ENCODE measurements at places on chromosomes 6 and 20.
A peak's percentile ranks its signal among the peaks of the same experiment; 100 is the strongest.

GRCh38 chr20:11921321-11921720, 3.6 kb downstream of the BTBD3 start:
- no peak for DNase-seq

GRCh38 chr20:48298851-48299484, 513.7 kb upstream of the SULF2 start:
- peak; percentile 96 for DNase-seq

GRCh38 chr6:144338951-144339700, 54.0 kb downstream of the UTRN start:
- no peak for DNase-seq

DNA sequence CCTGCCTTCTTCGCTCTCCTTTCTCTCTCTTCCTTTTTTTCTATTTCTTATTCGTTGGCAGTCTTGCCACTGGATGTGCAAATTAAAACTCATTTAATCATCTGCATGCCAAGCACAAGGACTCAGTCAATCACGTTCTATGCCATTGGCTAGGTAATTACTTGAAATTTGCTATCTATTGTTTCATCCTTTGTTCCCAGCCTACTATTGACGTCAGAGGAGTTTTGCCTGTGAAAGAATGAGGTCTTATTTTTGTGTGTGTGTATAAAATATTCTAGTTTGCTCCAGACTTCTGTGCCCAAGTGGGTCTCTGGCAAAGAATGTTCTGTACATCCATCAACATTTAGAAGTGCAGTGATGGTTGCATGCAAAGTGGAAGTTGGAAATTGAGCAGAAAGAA, 132.3 kb upstream of the DOK5 start:
- no peak for DNase-seq

GRCh38 chr6:28349344-28349891, 329 bp upstream of the ZKSCAN3 start:
- no peak for DNase-seq

DNA sequence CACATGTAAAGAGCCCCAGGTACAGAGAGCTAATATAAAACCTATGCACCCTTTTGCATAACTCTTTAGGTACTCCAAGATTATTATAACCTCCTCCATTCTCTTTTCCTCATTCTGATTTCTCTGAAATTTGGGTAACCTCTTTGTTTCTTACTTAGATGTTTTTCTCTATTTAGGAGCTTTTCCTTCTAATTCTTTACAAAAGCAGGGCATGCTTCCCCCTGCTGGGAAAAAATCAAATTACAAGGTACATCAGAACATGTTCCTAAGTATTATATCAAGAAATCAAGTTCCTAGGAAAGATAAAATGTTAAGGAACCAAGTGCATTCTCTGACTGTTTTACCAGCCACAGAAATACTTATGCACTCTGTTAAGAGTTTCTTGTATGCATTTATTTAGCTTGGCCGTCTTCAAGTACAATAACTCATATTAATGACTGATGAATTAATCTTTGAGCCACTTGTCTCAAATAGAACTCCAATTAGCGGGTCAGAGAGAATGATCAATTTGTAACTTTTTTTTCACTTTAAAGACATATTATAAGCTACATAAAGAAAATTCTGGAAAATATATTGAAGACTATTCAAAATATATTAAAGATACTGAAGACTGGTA, 2.1 kb downstream of the KHDRBS2 start:
- DNase-seq, result peak; percentile 1

DNA sequence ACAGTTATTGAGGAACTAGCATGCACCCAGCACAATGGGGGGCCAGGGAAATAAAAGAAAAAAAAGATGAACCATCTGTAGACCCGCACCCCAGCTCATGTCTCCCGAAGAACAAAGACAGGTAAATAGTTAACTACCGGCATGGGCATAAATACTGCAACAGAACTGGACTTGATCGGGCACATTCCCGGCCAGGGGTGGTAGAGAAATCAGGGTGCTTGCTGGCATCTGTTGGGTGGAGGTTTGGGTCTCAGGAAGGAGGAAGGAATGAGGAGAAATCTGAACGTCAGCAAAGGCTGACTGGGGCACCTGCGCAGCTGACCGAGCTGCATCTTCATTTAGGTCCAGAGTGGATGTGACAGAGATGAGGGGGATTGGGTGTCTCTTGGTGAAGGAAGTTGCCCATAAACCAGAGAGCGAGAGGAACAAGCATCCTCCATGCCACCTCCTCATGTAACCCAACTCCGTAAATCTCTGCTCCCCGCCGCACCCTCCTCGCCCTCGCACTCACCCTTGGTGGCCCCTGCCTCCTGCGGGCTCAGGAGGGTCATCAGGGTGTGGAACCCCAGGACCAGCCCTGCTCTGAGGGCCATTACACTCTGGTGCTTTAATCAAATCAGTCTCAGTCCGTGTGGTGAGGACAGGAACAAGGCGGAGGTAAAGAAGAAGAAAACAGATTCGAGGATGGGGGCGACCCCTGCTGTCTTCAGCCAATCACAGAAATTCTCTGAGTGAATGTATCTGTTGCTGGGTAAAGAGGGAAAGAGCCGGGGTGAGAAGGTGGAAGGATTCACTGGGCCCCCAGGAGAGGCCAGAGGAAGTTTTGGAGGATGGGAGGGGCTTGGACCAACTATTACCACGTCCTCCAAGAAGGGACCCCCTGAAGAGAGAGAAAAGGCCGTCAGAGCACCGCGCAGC, at the start of gene HLA-DOA:
Gene HLA-DOA, minus strand, starts transcription at position 648 of the 918 bp plus-strand sequence.
- peak; percentile 24 for DNase-seq

DNA sequence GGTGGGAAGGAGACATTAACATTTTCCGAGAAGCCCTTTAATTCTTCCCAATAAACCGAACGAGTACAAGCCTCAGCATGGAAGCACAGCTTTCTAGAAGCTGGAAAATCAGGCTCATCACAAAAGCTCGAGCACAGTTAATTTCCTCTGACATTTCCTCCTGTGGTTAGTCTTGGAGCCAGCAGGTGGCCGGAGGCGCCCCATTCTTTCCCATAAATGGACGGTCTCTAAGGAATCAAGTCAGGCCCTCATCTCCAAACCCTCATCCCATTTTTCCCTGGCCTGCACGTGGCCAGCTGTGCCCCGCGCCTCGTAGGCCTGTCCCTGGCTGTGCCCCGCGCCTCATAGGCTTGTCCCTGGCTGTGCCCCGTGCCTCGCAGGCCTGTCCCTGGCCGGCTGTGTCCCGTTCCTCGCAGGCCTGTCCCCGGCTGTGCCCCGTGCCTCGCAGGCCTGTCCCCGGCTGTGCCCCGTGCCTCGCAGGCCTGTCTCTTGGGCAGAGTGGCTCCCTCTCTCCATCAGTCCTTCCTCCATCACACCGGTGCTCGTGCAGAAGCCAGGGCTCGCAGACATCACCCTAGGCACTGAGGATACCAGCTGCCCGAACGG, 19.7 kb upstream of the NTSR1 start:
- DNase-seq, result peak; percentile 23

DNA sequence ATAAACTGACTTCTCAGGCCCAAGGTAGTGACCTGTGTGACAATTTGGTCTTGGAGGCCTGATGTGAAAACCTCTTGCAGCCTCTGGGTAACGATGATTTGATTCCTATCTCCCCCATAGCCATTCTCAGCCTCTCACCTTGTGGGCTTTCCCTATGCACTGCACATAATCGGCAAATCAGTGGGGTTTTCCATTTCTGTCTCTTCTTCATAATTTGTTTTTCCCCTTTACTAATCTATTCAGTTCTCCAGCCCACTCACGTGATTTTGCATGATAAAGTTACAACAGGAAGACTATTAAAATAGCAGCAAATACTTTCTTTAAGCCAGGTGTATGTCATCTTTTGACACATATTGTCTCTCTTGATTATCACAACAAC, 893.7 kb downstream of the TFAP2A start:
- no peak for DNase-seq

DNA sequence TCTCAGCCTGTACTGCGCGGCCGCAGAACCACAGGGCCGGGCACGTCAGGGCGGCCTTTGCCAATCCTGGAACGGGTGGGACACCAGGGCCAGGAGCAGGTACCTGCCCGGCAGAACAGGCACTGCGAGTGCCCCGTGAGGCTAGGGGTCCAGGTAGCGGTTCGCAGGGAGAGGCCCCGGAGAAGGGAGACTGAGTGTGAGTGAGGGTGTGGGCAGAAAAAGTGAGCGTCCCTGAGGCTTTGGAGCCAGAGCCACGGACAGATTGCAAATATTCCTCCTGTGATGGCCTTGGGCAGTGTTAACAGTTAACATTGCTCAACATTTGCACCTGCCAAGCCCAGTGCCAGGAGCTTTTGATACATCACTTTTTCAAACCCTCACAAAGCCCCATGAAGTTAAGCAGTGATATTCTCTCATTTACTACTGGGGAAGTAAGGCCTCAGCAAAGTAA, 491 bp downstream of the GNMT start:
- DNase-seq, result no peak

DNA sequence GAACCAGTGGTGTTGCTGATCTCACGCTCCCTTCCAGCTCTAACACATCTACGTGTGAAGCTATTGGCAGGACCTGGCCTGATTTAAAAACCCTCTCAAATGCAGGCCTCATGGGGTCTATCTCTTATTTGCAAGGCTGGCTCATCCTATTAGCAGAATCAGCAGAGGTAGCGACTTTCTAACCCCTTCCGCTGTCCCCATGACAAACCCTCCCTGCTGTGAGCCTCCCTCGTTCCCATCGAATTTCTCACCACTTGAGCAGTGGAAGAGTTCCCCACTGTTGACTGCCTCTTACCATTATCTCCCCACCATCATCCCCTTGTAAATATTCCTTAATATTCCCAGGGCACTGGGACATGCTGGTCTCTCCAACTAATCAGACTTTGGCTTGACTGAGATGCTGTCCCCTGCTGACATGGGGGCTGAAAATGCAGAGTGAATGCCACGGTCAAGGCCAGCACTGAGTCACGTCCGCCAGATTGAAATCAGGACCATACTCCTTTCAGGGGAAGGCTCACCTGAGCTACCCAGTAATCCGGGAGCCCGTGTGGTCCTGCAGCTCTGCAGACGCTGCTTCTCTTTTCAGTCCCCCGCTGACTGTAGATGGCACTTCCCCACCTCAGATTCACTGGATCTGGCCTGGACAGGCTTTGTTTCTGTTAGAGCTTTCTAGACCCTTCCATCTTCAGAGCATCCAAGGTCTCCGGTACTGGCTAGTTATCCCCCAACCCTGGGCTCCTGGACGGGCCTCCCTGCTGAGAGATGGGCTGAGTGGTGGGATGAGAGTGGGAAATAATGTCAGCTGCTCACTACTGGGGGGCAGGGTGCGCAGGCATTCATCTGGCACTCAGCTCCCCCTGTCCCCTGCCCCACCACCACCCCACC, 23.1 kb downstream of the AAR2 start:
- no peak for DNase-seq

GRCh38 chr6:10854922-10855632, 16.7 kb upstream of the MAK start:
- DNase-seq, result no peak

DNA sequence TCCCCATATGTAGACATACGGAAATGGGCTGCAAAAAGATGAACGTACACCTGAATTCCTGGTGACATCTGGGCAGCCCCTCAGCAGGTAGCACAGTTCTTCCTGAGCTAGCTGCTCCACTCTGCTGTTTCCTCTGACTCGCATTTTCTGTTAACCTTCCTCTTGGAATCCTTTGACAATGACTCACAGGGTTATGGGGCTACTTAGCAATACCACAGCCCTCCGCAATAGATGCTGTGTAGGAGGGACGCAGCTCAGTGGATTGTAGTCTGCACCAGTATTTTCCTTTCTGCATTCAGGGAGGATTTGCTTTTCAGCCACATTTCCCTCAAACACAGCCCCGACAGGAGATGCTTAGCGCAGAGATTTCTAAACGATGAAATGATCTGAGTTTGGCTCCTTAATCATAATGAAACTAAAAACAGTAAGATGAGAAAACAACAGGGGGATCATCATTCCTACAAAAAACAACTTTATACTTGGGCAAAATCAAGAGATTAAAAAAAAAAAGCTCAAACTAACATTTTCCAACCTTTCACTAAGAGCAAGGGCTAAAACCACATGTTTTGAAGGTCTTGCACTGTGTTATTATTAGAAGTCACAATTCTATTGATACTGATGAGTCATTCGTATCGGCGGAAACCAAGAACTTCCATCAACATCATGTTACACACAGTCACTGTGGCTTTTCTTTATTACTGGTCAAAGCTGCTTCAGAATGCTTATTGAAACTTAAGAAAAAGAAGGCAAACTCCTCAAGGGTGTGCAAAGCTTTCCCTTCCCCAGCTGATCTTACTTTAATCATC, 12.2 kb downstream of the BACH2 start:
- peak; percentile 94 for DNase-seq

GRCh38 chr6:124008000-124008987, 204.6 kb downstream of the NKAIN2 start:
- peak; percentile 9 for DNase-seq

GRCh38 chr6:168979254-168979653, 274.4 kb downstream of the THBS2 start:
- DNase-seq, result no peak

DNA sequence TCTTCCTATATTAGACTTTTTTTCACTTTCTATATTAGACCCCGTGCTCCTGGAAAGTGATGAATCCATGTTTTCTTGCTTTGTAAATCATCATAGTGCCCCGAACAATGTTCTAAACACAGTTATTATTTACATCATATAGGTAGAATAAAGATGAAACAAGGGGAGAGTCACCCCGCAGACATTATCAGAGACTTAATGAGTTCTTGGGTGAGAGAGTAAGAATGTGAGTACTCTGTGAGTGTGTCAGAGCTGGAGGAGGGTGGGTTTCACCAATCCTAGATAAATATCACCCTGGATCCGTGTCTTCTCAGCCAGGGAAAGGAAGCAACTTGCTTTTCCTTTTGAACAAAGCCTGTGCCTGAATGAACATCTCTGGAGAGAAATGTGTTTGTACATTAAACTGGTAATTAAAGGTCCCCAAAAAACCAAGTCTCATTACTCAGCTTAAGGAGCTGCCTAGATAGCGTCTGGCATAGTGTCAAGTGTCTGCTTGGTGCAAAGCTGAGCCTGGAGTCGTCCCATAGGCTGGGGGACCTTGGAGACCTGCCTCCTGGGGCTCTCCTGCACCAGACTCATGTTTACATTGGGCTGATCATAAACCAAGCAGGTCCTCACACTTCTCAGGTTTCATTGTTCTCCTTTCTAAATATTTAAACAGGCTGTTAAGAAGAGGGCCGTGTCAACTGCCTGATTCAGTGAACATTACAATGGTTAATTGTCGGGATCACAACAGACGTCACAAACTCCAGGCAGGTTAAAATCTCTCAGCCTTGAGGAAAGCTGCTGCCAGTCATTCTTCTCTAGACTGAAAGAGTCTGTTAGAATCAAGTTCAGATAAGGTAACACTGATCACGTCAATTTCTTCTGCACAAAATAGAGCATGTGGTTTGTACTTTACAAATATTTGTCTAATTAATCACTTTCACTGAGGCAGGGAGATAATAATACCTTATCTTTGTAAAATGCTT, 179.7 kb upstream of the MYLIP start:
- no peak for DNase-seq

GRCh38 chr20:14406495-14406894, 69.1 kb upstream of the FLRT3 start:
- no peak for DNase-seq

DNA sequence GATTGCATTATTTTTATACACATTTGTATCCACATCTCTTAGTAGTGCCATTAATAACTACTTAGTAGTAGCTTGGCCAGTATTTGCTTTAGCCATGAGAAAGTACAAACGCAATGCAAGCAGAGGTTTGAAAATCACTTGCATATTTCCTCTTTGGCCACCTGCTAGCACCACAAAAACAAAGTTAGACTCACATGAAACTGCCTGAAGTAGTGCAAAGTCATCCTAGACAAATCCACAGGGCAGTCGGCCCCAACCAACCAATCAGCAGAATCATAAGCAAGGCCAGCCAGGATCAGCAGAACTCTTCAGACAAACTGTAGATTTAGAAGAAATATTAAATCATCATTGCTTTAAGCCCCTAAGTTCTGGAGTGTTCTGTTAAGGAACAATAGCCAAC, 135.2 kb upstream of the VGLL2 start:
- DNase-seq, result no peak

- no peak for DNase-seq
These were observed 204.5 kb upstream of the TAB2 start for GRCh38 chr6:149112976-149113375.
